ENCODE measurements at places on chromosomes 2 and 18.

GRCh38 chr2:112182581-112183034 lies 44.4 kb downstream of the FBLN7 start:
- DNase-seq = no peak

DNA sequence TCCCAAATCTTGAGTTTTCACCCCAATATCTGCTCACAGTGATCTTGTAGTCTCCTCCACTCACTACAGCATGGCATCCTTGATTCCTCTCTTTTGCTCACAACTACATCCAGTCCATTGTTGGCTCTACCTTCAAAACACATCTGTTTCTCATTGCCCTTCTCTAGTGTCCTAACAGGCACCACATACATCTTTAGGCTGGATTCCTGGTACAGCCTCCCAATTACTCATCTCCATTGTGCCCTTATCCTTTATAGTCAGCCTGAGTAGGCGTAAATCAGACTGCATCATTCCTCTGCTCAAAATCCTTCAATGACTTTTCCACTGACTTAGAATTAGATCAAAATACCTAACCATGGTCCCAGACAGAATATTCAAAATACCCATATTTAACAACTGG lies 10.7 kb upstream of the TAF1B start:
- no peak for DNase-seq

DNA sequence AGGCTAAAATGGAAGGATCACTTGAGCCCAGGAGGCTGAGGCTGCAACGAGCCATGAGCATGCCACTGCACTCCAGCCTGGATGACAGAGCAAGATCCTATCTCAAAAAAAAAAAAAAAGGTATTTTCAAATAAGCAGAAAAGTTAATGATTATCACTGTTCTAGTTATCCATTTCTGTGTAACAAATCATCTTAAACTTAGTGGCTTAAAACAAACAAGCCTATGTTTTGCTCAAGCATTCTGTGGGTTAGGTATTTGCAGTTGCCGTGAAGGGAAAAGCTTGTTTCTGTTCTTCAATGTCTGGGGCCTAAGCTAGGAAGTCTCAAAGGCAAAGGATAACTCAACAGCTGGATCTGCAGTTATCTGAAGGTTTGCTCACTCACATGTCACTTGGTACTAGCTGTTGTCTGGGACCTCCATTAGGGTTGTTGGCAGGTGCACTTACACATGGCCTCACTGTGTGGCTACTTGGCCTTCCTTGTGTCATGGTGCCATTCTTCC lies 14.1 kb downstream of the MFF start:
- no peak for DNase-seq

DNA sequence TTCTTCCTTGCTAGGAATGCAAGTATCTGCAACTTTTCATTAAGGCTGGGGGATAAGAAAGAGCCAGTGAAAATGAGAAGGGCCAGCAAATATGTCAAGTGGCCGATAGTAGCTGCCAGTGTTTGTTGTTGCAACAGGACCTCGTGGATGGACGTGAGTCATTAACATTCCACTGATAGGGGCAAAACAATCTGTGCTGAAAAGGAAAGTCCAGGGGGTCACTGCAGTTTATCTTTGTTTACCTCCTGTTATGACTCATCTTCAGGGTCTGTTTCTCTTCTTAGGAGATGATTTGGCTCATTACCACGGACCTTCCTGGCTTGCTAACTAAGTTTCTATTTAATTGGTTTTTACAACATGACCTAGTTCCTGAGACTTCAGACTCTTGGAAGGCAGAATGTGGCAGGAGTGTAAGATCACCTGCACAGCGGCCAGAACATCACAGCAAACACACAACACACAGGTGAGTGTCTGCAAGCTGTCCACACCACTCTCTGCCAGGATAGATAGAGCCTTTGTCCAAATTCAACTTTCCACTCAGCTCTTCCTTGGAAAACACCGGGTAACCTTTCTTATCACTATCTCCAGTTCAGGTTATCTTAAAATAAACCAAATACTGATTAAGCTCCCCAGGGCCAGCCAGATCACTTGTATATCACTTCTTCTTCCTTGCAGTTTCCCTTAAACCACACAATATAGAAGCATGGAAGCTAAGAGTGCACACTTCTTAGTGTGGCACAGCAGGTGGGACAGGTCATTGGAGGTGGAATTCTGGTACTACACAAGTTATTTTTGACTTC lies 157.5 kb upstream of the LMAN1 start:
- DNase-seq = no peak

GRCh38 chr2:96555146-96555610 lies 18.6 kb downstream of the ARID5A start:
- DNase-seq = no peak

- DNase-seq = no peak
Measured at GRCh38 chr2:23757686-23758433, 169.1 kb downstream of the ATAD2B start.

- DNase-seq = no peak
Measured at GRCh38 chr2:105187531-105187930, 54.0 kb upstream of the GPR45 start.

Data from stimulated activated CD4-positive, alpha-beta T cell treated with anti-CD3 and anti-CD28 coated beads, Interleukin-2, amount 100 ng/mL, for 48 hours (primary cell).